Right atrium auricular region (tissue), 2 donors: ENCODE measurements at places on chromosomes 5 and 9. TPM values are rescaled to one million over a fixed set of nuclear protein-coding genes. Genes with fewer than 3 reads are reported as not detected.

Gene ADGRD2
- total RNA-seq, result not detected

- no peaks in the 10 kb centered on the region for H3K27me3 ChIP-seq
- no peaks in the 10 kb centered on the region for H3K36me3 ChIP-seq
- DNase-seq, result no peak
- no peak overlapping the region for H3K4me3 ChIP-seq
- H3K4me1 ChIP-seq, result no peaks in the 10 kb centered on the region
These were observed 88.2 kb upstream of the NIPAL4 start for GRCh38 chr5:157371655-157372471.

- H3K27me3 ChIP-seq, result no peaks in the 10 kb centered on the region
- no peak overlapping the region for H3K4me3 ChIP-seq
- H3K4me1 ChIP-seq, result no peaks in the 10 kb centered on the region
- DNase-seq, result no peak
These were observed 168.4 kb upstream of the GDNF start for GRCh38 chr5:38008198-38008597.

DNA sequence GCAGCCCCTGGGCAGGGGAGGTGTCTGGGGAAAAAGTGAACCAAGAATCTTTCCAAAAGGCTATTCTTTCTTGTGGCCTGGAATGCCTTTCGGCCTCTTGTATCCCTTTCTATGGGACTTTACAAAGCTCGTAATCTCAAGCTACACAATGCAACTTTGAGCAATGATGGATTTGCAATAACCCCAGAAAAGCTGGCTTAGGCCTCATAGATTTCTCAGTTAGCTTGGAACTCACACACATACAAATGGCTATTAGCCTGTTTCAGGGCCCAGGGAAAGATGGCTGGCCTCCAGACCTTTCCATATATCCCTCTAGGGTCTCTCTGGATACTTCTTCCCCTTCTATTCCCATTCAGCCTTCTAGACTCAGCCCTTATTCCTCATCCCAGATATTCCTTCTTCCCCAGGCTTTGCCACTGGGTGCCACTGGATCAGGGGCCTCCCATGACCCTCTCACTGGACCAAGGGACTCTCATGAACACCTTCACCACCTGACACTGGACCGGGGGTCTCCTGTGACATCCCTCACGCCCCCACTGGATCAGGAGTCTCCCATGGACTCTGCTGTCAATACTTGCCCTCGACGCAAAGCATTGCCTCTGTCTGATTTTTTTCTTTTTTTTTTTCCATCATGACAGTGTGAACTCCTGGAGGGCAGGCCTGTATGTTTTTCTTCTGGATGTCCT lies 59.5 kb downstream of the RAD23B start:
- H3K4me3 ChIP-seq, result no peak overlapping the region
- DNase-seq, result no peak
- H3K27me3 ChIP-seq, result no peaks in the 10 kb centered on the region
- no peak overlapping the region for H3K27ac ChIP-seq
- H3K36me3 ChIP-seq, result no peaks in the 10 kb centered on the region

- H3K27ac ChIP-seq, result peak overlapping the region; percentile 75
- peaks cover 49% of the 10 kb centered on the region for H3K4me1 ChIP-seq
- no peaks in the 10 kb centered on the region for H3K27me3 ChIP-seq
- H3K36me3 ChIP-seq, result no peaks in the 10 kb centered on the region
- no peak overlapping the region for H3K4me3 ChIP-seq
These were observed 17.3 kb downstream of the SLC22A5 start for GRCh38 chr5:132386644-132387286.

GRCh38 chr5:125085797-125086505 lies 339.5 kb upstream of the ZNF608 start:
- H3K4me3 ChIP-seq, result no peak overlapping the region
- no peak for DNase-seq
- H3K36me3 ChIP-seq, result no peaks in the 10 kb centered on the region
- no peaks in the 10 kb centered on the region for H3K4me1 ChIP-seq

GRCh38 chr5:165836046-165836445 lies 2330.6 kb downstream of the MAT2B start:
- H3K27ac ChIP-seq, result no peak overlapping the region
- H3K27me3 ChIP-seq, result no peaks in the 10 kb centered on the region
- no peak overlapping the region for H3K4me3 ChIP-seq
- no peak for DNase-seq
- no peaks in the 10 kb centered on the region for H3K36me3 ChIP-seq

DNA sequence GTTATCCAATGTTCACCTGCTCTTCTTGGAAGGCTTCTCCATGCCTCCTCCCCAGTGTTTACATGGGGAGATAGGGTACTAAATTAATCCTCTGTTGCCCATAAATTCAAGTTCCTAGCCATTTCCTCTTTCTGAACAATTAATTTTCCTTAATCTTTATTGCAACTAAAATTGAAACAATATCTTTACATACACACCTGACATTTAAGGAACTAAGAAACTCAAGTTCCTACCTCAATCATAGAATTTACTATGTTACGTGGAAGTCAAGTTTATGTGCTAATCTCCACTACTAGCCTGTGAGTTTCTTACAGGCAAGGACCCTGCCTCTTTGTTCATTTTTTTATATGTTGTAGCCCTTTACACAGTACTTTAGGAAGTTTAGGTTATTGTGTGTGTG lies 10.1 kb upstream of the ADRB2 start:
- H3K4me3 ChIP-seq, result no peak overlapping the region
- no peaks in the 10 kb centered on the region for H3K36me3 ChIP-seq
- no peaks in the 10 kb centered on the region for H3K27me3 ChIP-seq
- no peak overlapping the region for H3K27ac ChIP-seq

Gene DOCK2
- 5.4 TPM for total RNA-seq

- no peak for DNase-seq
- H3K27me3 ChIP-seq, result peaks cover 4% of the 10 kb centered on the region
- no peak overlapping the region for H3K27ac ChIP-seq
- peak overlapping the region; percentile 28 for H3K4me3 ChIP-seq
- H3K36me3 ChIP-seq, result no peaks in the 10 kb centered on the region
These were observed 48.1 kb downstream of the PAX5 start for GRCh38 chr9:36985769-36986467.

Gene BHMT2
- 17.1 TPM for total RNA-seq

- DNase-seq, result no peak
- H3K27me3 ChIP-seq, result no peaks in the 10 kb centered on the region
- no peaks in the 10 kb centered on the region for H3K36me3 ChIP-seq
These were observed 121.2 kb upstream of the NFIB start for GRCh38 chr9:14434971-14435718.

- DNase-seq, result no peak
- H3K4me1 ChIP-seq, result peaks cover 42% of the 10 kb centered on the region
- no peak overlapping the region for H3K4me3 ChIP-seq
- no peaks in the 10 kb centered on the region for H3K27me3 ChIP-seq
- H3K36me3 ChIP-seq, result peaks cover 6% of the 10 kb centered on the region
These were observed 35.4 kb downstream of the OTULIN start for GRCh38 chr5:14699807-14700400.

Gene IFNA13
- total RNA-seq, result not detected

DNA sequence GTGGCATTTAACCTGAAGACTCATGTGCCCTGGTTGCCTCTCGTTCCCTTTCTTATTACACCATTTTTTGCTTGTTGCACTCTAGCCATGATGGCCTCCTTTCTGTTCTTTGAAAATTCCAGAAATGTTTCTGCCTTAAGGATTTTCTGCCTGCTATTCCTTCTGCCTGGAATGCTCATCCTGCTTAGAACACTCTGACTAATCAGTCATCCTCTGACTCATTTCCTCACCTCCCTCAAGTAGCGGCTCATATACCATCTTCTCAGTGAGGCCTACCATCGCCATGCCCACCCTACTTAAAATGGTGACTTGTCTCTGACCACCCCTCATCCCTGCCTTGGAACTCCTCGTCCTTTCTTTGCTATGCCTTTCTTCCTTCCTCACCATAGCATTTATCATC lies 68.8 kb downstream of the KIF4B start:
- no peak overlapping the region for H3K27ac ChIP-seq
- H3K4me1 ChIP-seq, result no peaks in the 10 kb centered on the region
- no peaks in the 10 kb centered on the region for H3K36me3 ChIP-seq
- H3K4me3 ChIP-seq, result no peak overlapping the region
- no peaks in the 10 kb centered on the region for H3K27me3 ChIP-seq
- DNase-seq, result no peak

- no peaks in the 10 kb centered on the region for H3K27me3 ChIP-seq
- no peaks in the 10 kb centered on the region for H3K36me3 ChIP-seq
- peaks cover 51% of the 10 kb centered on the region for H3K4me1 ChIP-seq
- H3K27ac ChIP-seq, result no peak overlapping the region
- peak; percentile 82 for DNase-seq
- H3K4me3 ChIP-seq, result no peak overlapping the region
These were observed 35.4 kb downstream of the UBE2R2 start for GRCh38 chr9:33852216-33852826.

DNA sequence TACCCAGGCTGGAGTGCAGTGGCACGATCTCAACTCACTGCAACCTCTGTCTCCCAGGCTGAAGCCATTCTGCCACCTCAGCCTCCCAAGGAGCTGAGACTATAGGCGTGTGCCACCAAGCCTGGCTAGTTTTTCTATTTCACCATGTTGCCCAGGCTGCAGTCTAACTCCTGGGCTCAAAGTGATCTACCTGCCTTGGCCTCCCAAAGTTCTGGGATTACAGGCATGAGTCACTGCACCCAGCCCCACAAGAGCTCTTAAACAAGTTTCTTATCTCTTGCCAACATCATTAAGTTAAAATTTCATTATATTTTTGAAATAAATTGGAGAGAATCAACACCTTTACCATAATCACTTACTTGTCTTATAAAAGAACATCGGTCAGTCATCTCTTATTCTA lies 280.3 kb downstream of the ARHGEF28 start:
- DNase-seq, result no peak
- H3K4me1 ChIP-seq, result no peaks in the 10 kb centered on the region
- no peak overlapping the region for H3K4me3 ChIP-seq
- H3K27me3 ChIP-seq, result no peaks in the 10 kb centered on the region
- H3K36me3 ChIP-seq, result no peaks in the 10 kb centered on the region

GRCh38 chr5:19795218-19795617 lies 192.8 kb downstream of the CDH18 start:
- H3K27ac ChIP-seq, result no peak overlapping the region
- H3K4me3 ChIP-seq, result no peak overlapping the region
- no peaks in the 10 kb centered on the region for H3K27me3 ChIP-seq
- H3K4me1 ChIP-seq, result no peaks in the 10 kb centered on the region
- no peak for DNase-seq
- no peaks in the 10 kb centered on the region for H3K36me3 ChIP-seq

GRCh38 chr5:127011961-127012644 lies 18.3 kb downstream of the MARCHF3 start:
- no peaks in the 10 kb centered on the region for H3K36me3 ChIP-seq
- no peak overlapping the region for H3K27ac ChIP-seq
- H3K4me3 ChIP-seq, result no peak overlapping the region
- H3K27me3 ChIP-seq, result no peaks in the 10 kb centered on the region
- no peaks in the 10 kb centered on the region for H3K4me1 ChIP-seq
- no peak for DNase-seq

GRCh38 chr5:6792911-6793471 lies 79.8 kb downstream of the TENT4A start:
- H3K27me3 ChIP-seq, result no peaks in the 10 kb centered on the region
- no peak overlapping the region for H3K27ac ChIP-seq
- no peaks in the 10 kb centered on the region for H3K4me1 ChIP-seq

- no peak for DNase-seq
- no peaks in the 10 kb centered on the region for H3K36me3 ChIP-seq
- H3K4me3 ChIP-seq, result no peak overlapping the region
- no peaks in the 10 kb centered on the region for H3K27me3 ChIP-seq
- no peak overlapping the region for H3K27ac ChIP-seq
- H3K4me1 ChIP-seq, result no peaks in the 10 kb centered on the region
These were observed 28.8 kb upstream of the RASGRF2 start for GRCh38 chr5:80931411-80931810.

- H3K4me3 ChIP-seq, result no peak overlapping the region
- no peaks in the 10 kb centered on the region for H3K27me3 ChIP-seq
- H3K36me3 ChIP-seq, result no peaks in the 10 kb centered on the region
These were observed 8.3 kb downstream of the CRB2 start for GRCh38 chr9:123364241-123364824.

DNA sequence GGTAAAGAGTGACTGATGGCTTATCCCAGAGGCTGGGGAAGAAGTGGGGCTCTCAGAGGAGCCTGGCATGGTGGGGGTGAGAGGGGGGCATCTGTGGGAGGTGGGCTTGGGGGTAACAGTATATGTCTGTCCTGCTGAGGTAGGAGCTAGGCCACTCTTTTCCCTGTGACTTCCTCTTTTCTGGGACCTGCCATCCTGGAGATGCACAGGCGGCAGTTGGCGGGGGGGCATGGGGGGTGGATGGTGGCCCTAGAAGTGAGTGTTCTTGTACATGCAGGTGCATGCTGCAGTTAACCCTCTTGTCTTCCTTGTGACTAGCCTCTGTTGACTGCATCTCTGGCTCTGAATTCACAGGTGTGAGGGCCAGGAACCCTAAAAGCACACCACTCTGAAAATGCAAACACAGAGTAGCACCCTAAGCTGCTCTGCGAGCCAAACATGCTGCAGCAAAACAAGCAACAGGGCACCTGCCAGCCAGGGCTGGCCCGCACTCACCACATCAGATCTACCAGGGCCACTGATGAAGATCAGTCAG lies 123.8 kb upstream of the SHB start:
- H3K36me3 ChIP-seq, result no peaks in the 10 kb centered on the region
- no peak overlapping the region for H3K27ac ChIP-seq
- no peaks in the 10 kb centered on the region for H3K27me3 ChIP-seq
- H3K4me1 ChIP-seq, result no peaks in the 10 kb centered on the region
- no peak for DNase-seq
- H3K4me3 ChIP-seq, result no peak overlapping the region

Gene HNRNPK
- 273 TPM for total RNA-seq

DNA sequence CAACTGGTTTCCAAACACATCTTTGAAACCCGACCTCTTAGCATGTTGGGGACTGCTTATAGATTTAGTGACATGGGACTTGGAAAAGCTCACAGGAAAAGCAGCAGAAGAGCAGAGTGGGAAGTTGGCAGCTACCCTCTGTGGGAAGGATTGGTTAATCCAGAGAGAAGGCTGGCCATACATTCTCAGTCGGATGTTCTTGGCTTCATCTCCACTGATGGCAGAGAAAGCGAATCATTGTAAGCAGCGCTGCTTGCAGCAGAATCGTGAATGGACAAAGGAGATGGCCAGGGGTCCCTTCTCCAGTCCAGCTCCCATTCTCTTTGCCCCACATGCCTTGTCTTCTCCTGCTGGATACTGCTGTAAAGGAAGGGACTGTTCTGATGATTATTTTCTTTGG lies 62.7 kb downstream of the MEGF10 start:
- no peak for DNase-seq
- H3K36me3 ChIP-seq, result no peaks in the 10 kb centered on the region
- H3K4me1 ChIP-seq, result no peaks in the 10 kb centered on the region

Gene HRCT1
- total RNA-seq, result 4.9 TPM

GRCh38 chr9:97473717-97474116 lies 27.7 kb upstream of the TMOD1 start:
- peaks cover 12% of the 10 kb centered on the region for H3K4me1 ChIP-seq
- no peak overlapping the region for H3K27ac ChIP-seq
- H3K36me3 ChIP-seq, result no peaks in the 10 kb centered on the region
- no peak overlapping the region for H3K4me3 ChIP-seq

Gene ERAP2
- 5.5 TPM for total RNA-seq

Gene C6
- total RNA-seq, result 54.4 TPM

Gene GRPEL2
- 10.7 TPM for total RNA-seq

GRCh38 chr5:178274781-178275537 lies 42.4 kb upstream of the PHYKPL start:
- no peaks in the 10 kb centered on the region for H3K27me3 ChIP-seq
- no peak overlapping the region for H3K4me3 ChIP-seq
- DNase-seq, result no peak
- peaks cover 6% of the 10 kb centered on the region for H3K4me1 ChIP-seq
- H3K36me3 ChIP-seq, result no peaks in the 10 kb centered on the region
- no peak overlapping the region for H3K27ac ChIP-seq
